Stomach (tissue), 19 donors: ENCODE measurements at places on chromosomes 3 and 15. TPM values are rescaled to one million over a fixed set of nuclear protein-coding genes. Genes with fewer than 3 reads are reported as not detected.

The PRICKLE2 gene
- polyA plus RNA-seq: 3.7 TPM

The CDHR4 gene
- not detected for polyA plus RNA-seq

The RTP4 gene
- polyA plus RNA-seq: 13.6 TPM

The SIDT1 gene
- 2.4 TPM for polyA plus RNA-seq

The TERC gene
- not detected for polyA plus RNA-seq

The CHRFAM7A gene
- 0.55 TPM for polyA plus RNA-seq

The HLTF gene
- polyA plus RNA-seq: 3.4 TPM

The TMEM207 gene
- polyA plus RNA-seq: not detected

The C3orf52 gene
- polyA plus RNA-seq: 10.0 TPM

The NT5DC2 gene
- 27.7 TPM for polyA plus RNA-seq

The NLGN1 gene
- polyA plus RNA-seq: 0.37 TPM

The GOLGA8S gene
- not detected for polyA plus RNA-seq

The TM4SF4 gene
- 1.4 TPM for polyA plus RNA-seq

The NDN gene
- polyA plus RNA-seq: 24.4 TPM

The CNTN6 gene
- polyA plus RNA-seq: not detected

The DGKG gene
- 3.3 TPM for polyA plus RNA-seq

The CHRNA3 gene
- 1.0 TPM for polyA plus RNA-seq

The SLC9A9 gene
- 7.0 TPM for polyA plus RNA-seq

The OCA2 gene
- not detected for polyA plus RNA-seq

The PFN2 gene
- 33.9 TPM for polyA plus RNA-seq

The ANKRD63 gene
- not detected for polyA plus RNA-seq

The LRTM1 gene
- polyA plus RNA-seq: not detected

The B3GALNT1 gene
- polyA plus RNA-seq: 3.2 TPM

The HCLS1 gene
- polyA plus RNA-seq: 24.6 TPM

The ST8SIA2 gene
- not detected for polyA plus RNA-seq

The SLC2A2 gene
- polyA plus RNA-seq: not detected

The FAM174B gene
- polyA plus RNA-seq: 21.7 TPM

The MFGE8 gene
- polyA plus RNA-seq: 46.8 TPM

The SLC30A4 gene
- polyA plus RNA-seq: 1.7 TPM

The SNTN gene
- not detected for polyA plus RNA-seq

The SNX22 gene
- 2.6 TPM for polyA plus RNA-seq

The SLCO2A1 gene
- 1.9 TPM for polyA plus RNA-seq

The ZNF660 gene
- 0.45 TPM for polyA plus RNA-seq

The OIP5 gene
- 3.4 TPM for polyA plus RNA-seq

The CCRL2 gene
- 1.5 TPM for polyA plus RNA-seq

The PP2D1 gene
- not detected for polyA plus RNA-seq

The HIGD2B gene
- polyA plus RNA-seq: not detected

The SLC24A5 gene
- not detected for polyA plus RNA-seq

The ZBTB47 gene
- polyA plus RNA-seq: 32.1 TPM

The EPHB3 gene
- 8.5 TPM for polyA plus RNA-seq

The CCDC51 gene
- 10.3 TPM for polyA plus RNA-seq

The CACNA2D2 gene
- polyA plus RNA-seq: 0.92 TPM

The ARPP21 gene
- polyA plus RNA-seq: 0.13 TPM

The SCN11A gene
- not detected for polyA plus RNA-seq

The ULK4 gene
- polyA plus RNA-seq: 3.1 TPM

The ELL3 gene
- polyA plus RNA-seq: 4.0 TPM

The CPEB1 gene
- 1.7 TPM for polyA plus RNA-seq

The PRR20G gene
- not detected for polyA plus RNA-seq

The CCR5 gene
- 0.68 TPM for polyA plus RNA-seq
